ENCODE measurements at places on chromosomes 12 and 14. TPM values are rescaled to one million over a fixed set of nuclear protein-coding genes. Genes with fewer than 3 reads are reported as not detected.

Gene PLD4
- 0.14 TPM for total RNA-seq

Gene KRT79
- total RNA-seq, result not detected

Gene MOK
- total RNA-seq, result 46.9 TPM

- H3K4me1 ChIP-seq, result no peaks in the 10 kb centered on the region
- H3K27ac ChIP-seq, result no peak overlapping the region
- no peak for DNase-seq
- no peak overlapping the region for H3K4me3 ChIP-seq
Measured at GRCh38 chr14:101294136-101294535, 267.2 kb upstream of the DIO3 start.

DNA sequence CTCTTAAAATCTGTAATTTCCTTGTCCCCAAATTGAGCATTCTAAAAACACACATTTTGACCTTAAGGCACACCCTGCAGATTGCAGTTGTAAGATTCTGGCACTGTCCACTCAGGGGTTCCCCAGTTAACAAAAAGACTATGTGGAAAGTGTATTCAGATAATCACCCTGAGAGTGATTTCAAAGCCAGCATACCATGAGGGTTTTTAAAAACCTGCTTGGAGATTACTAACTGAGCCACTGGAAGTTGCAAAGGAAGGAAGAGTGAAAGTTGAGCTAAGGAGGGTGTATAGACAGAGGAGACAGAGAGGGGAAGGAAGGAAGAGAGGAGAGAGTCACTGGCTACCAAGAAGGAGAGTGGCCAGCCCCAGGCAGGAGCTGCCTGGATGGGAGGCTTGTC, 82.6 kb downstream of the EML1 start:
- H3K4me3 ChIP-seq, result no peak overlapping the region
- peaks cover 22% of the 10 kb centered on the region for H3K4me1 ChIP-seq
- H3K27me3 ChIP-seq, result no peaks in the 10 kb centered on the region

DNA sequence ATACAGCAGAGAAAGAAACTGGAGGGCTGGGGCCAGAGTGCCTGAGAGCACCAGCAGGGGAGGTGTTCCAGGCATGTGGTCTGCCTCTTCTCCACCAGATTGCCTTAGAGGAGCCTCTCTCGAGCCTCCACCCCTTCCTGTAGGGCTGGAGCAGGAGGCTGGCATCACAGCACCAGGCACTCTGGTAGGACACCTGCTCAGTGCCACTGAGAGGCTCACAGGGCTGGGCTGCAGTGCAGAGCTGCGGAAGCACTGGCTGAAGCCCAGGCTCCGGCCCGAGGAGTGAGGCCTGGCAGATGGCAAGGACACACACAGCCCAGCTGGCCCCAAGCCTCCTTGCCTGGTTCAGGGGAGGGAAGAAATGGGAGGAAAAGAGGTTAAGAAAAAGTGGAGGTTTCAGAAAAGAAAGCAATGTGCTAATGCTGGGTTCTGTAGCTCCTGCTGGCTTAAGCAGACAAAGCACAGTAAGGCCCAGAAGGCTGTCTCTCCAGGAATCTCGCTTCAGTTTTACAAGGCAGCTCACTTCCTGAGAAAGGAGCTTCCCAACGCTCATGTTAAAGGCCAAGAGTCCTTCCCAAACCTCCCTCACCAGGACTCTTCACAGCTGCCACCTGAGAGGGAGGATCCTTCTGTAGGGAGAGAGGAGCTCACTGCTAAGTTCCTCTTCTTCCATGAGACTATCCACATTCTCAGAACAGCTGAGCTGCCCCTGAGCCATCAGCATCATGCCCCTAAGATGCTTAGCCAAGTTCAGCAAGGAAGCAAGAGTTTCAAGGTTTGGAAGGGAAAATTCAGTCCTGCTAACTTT, 23.8 kb downstream of the SPTB start:
- DNase-seq, result no peak
- H3K27ac ChIP-seq, result no peak overlapping the region
- H3K4me1 ChIP-seq, result no peaks in the 10 kb centered on the region
- no peaks in the 10 kb centered on the region for H3K36me3 ChIP-seq

DNA sequence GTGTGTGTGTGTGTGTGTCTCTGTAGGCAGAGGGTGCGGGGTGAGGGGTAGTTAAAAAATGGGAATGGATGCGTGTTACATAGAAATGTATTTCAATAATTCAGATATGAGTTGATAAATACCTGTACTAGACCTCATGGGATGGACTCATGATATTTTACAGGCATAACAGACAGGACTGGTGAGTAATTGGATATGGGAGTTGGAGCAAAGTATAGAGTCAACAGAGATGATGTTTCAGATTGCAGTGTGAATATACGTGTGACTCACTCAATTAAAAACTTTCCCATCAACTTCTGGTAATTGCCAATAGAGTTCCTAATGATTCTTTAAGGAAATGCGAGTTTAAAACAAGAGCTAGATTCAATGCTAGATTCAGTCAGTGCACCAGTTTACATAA, 711.9 kb downstream of the C12orf50 start:
- H3K4me3 ChIP-seq, result no peak overlapping the region
- H3K36me3 ChIP-seq, result no peaks in the 10 kb centered on the region
- H3K27ac ChIP-seq, result no peak overlapping the region
- H3K4me1 ChIP-seq, result no peaks in the 10 kb centered on the region

All from stomach (tissue), 19 donors.